ENCODE measurements at places on chromosomes 6 and 20.

- DNase-seq: no peak
Measured at GRCh38 chr6:93293460-93293859, 125.9 kb downstream of the EPHA7 start.

GRCh38 chr6:160256445-160256844 lies 2.2 kb downstream of the SLC22A2 start:
- DNase-seq: no peak

DNA sequence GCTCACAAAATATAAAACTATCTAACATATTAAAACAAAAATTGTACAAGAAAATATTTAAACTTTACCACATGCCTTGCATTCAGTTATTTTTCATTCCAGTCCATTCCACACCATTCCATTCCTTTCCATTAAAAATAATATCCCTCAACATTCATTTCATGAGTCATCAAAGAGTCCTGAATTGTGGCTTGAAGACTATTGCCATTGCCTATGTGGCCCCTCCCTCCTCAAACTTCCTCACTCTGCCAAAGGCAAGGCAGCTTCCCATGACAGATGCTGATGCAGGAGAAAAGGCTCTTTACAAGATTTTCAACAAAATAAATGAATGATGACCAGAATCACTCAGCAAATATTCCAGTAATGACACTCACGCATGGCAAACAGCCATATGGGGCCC lies 31.7 kb downstream of the IL20RA start:
- no peak for DNase-seq

GRCh38 chr6:149933461-149933860 lies 8.4 kb upstream of the ULBP2 start:
- DNase-seq: no peak

- DNase-seq: no peak
Measured at GRCh38 chr6:56072856-56073255, 174.5 kb downstream of the COL21A1 start.

DNA sequence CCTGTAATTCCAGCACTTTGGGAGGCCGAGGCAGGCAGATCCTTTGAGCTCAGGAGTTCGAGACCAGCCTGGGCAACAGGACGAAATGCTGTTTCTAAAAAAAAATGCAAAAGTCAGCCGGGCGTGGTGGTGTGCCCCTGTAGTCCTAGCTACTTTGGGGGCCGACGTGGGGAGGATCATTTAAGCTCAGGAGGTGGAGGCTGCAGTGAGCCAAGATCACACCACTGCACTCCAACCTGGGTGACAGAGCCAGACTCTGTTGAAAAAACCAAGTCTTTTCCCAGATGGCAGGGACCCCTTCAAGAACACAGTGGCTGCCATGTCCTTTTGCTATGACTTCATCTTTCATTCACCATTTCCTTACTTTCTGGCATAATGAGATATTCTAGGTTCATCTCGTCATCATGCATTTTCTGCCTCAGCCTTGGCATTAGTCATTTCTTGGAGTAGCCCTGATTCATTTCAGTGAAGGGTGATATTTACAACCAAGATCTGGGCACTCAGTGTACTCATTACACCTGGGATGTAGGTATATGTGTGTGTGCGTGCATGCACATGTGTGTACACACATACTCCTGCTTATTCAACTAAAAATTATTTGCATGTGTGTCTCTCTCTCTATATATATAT lies 61.4 kb upstream of the TOX2 start:
- no peak for DNase-seq

DNA sequence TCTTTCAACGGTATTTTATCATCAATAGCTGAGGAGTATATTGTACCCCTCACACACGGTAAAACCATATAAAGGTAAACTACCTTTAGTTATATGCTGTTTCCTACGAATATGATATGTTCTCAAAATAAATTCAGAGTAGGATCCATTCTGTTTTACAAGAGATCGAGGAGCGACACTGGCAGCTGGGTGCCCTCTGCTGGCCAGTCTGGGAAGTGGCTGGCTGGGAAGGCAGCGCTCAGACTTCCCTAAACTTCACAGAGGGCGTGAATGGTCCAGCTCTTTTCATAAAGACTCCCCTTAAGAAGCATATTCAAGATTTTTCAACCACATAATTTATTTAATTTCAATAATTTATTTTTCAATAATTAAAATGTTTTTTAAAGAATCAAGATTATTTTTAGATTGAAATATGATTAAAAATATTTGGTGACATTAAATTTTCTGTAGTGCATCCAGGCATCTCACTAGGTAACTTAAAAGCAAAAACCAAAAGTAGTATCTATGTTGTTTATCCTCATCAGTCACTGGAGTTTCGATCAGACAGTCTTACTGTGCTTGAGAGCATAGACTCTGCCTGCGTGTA lies 187.5 kb upstream of the PDE10A start:
- DNase-seq: peak; percentile 73

DNA sequence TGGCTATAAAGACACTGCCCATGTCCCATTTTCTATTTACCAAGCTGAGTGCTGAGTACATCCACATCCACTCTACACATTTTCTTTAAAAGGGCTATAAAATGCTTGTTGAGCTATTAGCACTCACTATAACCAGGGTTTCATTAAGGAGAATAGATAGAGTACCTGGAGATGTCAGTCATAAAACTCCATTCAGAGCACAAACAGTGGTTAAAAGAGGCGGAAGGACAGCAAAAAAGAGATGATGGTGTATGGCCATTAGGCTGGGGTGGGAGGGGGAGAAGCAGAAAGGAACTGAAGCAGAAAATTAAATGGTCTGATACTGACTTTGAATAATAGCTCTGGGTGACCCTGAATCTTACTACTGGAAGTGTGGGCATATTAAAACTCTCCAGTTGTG lies 609.9 kb upstream of the MAP3K7 start:
- no peak for DNase-seq

DNA sequence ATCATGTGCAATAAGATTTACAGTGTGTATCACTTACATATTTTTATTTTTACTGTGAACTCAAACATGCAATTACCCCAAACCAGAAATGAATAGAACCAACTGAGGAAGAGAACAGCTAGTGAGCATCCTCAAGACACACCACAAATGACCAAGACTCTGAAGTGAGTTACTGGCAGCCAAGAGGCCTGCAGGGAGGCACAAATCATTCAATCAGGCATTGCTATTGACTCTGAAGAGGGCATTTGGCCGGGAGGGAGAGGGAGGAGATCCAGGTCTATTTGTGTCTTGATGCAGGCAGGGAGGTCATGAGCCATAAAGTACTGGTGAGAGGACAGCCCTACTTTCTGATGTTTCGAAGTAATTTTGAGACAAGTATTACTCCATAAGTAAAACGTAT lies 257.7 kb downstream of the BCKDHB start:
- DNase-seq: no peak

DNA sequence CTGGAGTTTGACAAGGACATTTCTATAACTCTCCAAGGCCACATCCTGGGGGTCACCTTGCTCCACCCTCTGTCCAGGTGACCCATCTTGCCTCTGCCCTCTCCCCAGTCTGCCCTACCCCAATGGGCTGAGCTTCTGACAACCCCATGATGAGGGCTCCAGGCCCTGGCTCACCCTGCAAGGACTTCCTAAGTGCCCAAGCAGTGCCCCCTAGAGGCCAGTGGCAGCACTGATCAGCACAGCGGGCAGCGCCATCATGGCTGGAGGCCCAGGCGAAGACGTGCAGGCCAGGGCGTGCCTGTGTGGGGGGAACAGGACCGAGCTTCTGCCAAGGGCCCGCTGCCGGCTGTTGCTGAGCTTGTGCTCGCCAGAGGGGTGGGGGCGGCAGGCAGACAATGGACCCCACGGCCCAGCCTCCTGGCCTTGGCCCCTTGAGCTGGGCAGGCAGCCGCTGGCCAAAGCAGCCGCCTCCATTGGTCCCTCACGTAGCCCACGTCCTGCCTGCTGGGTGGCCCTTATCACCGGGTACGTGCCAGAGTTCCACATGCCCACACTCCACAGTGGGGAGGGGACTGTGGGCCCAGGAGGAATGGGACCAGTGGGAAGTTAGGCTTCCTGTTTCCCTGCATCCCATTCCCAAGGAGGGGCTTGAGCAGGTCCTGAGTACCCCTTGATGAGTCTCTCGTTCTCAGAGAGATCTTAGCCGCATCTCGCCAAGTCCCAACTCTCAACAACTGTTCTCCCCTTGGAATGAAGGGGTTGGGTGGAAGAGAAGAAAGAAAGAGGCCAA lies 64.3 kb downstream of the MRPL14 start:
- DNase-seq: peak; percentile 80

DNA sequence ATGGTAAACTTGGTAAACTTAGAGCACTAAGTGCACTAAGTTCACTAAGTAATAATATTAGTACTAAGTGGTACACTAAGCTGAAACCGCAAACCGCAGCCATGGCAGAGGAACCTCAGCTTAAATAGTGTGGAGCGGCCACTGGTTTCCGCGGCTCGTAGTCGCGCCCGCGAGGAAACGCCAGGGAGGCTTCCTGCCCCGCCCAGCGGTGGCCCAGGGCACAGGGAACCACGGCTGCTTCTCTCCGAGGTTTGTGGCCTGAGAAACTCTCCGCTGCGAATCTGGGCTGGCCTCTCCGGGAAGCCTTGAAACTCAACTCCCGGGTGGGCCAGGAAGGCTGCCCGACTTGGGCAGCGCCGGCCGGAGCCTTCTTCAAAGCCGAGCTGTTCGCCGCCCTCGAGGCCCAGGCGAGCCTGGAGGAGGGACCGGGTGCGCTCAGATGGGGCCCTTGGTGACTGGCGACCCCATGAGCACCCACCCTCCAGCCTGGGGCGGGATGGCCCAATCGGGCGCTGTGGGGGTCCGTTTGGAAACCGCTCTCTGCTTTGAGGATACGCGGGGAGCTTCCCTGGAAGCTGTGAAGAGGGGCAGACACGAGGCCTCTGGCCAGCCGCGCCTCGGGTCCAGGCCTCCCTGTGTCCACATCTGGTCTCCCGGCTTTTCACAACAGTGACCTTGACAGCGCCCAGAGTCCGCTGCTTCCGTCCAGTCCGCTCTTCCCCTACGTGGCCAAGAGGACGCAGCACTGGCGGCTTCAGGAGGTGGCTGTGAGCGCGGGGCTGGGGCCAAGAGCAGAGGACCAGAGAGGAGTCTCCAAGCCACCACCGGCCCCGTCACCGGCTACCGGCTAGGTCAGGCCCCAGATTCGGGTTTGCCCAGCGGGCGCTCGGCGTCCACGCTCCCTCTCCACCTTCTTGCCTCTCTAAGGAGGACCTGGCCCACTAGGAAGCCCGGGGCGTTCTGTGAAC lies 25.4 kb upstream of the HLA-E start:
- DNase-seq: no peak

DNA sequence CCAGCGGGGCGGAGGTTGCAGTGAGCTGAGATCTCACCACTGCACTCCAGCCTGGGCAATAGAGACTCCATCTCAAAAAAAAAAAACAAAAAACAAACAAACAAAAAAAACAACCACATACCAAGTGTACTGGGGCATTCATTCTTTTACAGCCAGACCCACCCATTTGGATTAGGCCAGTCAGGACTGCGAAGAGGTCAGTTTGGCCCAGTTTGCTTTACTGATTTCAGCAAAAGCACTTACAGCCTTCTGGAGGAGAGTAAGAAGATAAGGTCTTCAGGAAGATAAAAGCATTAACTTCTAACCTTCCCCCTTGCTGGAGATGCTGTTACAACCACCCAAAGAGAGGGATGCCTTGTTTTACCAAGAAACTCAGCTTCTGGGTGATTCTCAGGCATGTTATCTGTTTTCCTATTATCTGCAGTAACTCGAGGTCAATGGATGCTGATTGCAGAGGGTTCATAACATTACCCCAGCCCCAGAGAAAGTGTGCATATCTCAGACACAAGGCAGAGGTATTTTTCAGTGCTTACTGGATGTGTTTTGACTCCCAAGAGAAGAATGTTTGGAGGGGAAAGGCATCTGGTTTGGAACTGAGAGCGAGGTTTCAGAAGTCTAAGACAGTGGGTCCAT lies 118.9 kb downstream of the RIN2 start:
- DNase-seq: no peak

DNA sequence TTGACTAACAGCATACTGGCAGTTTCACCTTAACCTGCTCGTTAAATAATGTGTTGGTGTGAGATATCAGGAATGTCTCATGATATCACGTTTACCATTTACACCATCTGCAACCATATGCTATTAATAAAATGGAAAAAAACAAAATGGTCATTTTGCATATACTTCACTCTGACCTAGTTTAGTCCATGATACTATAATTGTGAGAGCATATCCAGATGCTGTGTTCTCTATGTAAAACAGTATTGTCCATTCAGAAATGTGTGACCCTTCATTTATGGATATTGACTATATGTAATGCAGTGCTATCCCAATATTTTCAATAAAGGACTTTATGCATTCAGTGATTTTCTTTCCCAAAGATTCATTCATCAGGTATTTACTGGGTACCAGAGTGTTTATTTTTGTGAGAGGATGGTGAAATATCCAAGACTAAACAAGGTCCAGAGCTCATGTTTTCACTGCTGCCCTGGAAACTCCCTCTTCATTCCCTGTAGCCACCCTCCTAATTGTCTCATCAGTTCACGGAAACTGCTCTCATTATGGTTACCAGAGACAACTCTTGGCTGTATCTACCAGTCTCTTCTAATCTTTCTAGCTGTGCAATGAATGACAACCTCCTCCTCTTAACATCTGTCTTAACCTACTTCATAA lies 25.7 kb upstream of the HINT3 start:
- DNase-seq: no peak

GRCh38 chr6:134585517-134585873 lies 267.6 kb upstream of the SGK1 start:
- DNase-seq: peak; percentile 44

GRCh38 chr6:33589392-33589730 lies 9.3 kb upstream of the BAK1 start:
- DNase-seq: no peak

DNA sequence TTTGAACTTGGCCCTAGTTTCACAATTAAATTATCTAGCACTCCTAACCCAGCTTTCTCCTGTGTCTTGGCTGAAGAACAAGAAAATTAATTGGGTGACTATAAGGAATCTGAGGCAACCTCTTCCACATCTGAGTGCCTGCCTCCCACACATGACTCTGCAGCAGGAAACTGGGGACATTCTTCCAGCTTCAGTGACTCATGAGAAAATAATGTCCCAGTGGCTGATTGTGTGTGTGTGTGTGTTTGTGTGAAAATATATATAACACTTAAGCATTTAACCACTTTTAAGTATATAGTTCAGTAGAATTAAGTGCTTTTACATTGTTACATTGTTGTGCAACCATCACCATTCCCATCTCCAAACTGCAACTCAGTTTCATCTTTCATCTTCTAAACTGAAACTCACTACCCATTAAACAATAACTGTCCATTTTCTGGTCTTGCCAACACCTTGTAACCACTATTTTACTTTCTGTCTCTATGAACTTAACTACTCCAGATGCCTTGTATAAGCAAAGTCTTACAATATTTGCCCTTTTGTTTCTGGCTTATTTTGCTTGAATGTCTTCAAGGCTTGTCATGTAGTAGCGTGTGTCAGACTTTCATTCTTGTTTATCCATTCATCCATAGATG lies 8.7 kb downstream of the TRIM38 start:
- DNase-seq: peak; percentile 63

DNA sequence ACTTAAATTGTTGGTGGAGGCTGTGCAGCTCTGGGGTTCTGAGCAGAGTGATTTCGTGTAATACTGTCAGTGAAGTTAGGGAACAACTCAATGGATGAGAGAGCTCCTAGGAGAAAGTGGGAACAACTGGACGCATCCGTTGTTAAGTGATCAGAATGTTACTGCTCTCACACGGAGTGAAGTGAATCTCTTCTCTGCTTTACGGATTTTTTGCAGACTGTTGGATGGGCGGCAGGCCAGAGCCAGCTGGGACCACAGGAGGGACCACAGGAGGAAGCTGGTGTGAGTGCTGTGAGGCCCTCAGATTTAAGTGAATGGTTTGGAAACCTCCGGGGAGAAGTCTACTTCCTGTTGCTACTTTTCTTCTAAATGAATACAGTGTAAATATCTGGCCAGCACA lies 23.7 kb upstream of the PPP1R14C start:
- no peak for DNase-seq

- DNase-seq: no peak
Measured at GRCh38 chr20:11810311-11811083, 107.2 kb upstream of the BTBD3 start.

Measured in K562 (cell line).